ENCODE measurements at places on chromosomes 5 and 9.

- DNase-seq: no peak
Measured at GRCh38 chr5:138192826-138193225, 13.9 kb downstream of the KIF20A start.

- DNase-seq: no peak
Measured at GRCh38 chr9:105884416-105884815, 190.1 kb downstream of the TMEM38B start.

GRCh38 chr5:67774267-67774552 lies 441.3 kb upstream of the PIK3R1 start:
- no peak for DNase-seq

- no peak for DNase-seq
Measured at GRCh38 chr5:135253601-135254178, 145.3 kb downstream of the MACROH2A1 start.

DNA sequence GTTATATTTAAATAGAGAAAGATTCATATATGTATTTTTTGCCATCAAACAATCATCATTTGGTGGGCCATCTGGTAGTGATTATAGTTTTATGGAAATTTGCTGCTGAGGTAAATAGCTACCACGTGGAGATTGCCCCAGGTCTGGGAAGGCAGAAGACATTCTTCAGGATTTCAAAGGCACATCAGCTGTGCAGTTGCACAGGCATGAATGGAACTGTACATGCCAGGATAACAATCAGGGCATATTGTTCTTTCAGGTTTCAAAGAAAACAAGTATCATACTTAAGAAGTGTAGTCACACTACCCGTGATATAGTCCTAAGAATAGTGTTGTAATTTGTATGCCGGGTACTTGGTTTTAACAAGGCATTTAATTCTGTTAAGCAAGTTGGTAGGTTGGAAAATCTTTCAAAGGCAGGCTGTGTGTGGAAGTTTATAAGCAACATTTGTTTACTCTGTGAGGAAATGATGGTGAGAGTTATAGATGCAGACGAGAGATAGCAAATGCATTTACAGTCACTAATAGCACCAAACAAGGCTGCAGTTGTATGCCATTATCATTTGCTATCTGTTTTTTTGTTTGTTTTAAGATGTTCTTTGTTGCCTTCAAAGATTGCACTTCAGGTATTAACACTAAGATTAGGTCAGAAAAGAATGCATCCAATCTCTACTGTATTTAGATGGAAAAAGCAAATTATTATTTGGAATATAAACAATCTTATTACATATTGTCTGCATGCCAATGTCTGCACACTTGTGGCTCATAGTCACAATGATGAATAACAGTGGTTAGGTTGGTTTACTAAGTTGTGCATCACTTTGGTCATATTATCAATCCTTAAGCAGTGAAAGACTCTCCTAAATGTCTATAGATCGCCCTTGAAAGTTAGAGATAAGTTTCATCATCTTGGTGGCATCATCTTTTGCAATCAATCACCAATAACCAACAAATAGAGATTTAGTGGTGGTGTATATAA lies 55.3 kb downstream of the RPS23 start:
- no peak for DNase-seq

GRCh38 chr9:134198791-134199190 lies 34.4 kb upstream of the RNU6ATAC start:
- no peak for DNase-seq

DNA sequence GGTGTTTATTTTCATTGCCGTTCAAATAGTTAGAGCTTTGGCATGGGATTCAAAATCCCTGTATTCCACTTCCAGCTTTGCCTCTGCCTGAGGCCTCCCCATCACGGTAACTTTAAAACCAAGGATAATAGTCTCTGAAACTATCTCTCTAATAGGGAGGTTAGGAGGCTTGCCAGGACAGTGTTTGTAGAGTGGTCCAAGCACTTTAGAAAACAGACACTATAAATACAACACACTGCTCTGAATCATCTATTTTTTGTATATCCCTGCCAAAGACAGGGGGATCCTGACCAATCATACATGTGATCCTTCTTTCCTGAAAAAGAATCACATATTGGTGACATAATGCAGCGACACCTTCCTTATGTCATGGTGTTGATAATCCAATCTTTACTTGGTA lies 326.8 kb downstream of the BNC2 start:
- DNase-seq: no peak

DNA sequence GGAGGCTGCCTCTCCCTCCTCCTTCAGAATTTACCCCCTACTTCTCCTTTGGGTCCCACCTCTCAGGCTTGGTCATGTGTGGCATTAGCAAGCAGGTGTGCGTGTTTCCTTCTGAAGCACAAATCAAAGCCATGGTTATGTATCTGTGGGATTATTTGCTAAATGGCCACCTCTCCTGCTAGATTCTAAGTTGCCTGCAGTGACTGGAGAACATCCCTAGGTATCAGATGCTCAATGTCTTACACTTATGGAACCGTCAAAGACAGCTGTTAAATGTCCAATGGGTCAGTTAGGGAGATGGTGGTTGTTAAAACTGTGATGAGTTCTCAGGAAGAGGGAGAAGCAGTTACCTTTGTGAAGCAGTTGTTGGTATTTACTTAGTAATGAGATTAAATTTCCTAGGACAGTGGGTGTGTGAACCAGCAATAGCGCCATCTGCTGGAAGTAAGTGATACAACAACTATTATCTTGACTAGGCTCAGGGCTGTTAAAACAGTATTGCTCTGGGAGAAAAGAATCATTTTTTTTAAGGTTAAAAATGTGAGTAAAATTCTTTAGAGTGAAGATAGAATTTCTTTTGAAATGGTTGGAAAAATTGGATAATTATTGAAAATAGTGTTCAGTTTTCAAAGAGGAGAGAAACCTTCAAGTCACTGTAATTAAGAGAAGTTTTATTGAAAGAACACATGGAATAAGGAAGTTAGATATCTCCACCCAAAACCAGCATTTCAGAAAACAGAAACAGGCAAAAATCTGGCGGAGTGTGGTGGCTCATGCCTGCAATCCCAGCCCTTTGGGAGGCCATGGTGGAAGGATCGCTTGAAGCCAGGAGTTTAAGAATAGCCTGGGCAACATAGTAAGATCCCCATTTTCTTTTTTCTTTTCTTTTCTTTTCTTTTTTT lies 71.3 kb downstream of the TMC1 start:
- no peak for DNase-seq

- DNase-seq: no peak
Measured at GRCh38 chr5:142303565-142303964, 21.3 kb downstream of the SPRY4 start.

GRCh38 chr5:33362915-33363314 lies 77.8 kb upstream of the TARS1 start:
- no peak for DNase-seq

DNA sequence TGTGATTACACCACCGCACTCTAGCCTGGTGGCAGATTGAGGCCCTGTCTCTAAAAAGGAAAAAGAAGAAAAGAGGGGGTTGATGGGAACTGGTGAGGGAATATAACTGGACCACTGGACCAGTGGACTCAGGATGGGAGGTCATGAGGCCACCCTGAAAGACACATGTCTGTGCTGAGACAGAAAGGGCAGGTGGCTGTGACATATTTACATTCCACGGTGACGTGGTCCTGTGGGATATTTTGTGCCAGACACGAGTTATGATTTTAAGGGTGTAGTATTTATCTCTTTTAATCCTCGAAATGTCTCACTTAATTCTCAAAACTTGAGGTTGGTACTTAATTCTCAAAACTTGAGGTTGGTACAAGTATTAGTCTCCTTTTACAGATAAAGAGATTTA lies 32.9 kb downstream of the LHX2 start:
- DNase-seq: no peak

DNA sequence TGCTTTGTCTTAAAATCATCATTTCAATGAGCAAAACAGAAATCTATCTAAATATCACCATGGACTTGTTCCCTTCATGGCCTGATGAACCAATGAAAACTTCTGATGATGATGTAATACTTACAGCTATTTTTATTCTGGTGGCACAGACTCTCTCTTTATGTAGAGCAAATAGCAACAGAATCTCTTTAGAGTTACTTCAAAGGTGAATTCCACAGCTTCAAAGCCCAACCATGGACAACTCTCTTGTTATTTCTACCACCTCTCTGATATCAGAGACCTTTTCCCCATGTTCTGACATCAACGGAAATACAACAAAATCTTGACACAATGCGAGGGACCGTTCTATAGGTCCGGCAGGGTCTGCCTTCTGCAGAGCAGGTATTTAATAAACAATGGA lies 70.1 kb downstream of the RETREG1 start:
- no peak for DNase-seq

GRCh38 chr9:28747351-28747985 lies 1174.2 kb upstream of the C9orf72 start:
- no peak for DNase-seq

DNA sequence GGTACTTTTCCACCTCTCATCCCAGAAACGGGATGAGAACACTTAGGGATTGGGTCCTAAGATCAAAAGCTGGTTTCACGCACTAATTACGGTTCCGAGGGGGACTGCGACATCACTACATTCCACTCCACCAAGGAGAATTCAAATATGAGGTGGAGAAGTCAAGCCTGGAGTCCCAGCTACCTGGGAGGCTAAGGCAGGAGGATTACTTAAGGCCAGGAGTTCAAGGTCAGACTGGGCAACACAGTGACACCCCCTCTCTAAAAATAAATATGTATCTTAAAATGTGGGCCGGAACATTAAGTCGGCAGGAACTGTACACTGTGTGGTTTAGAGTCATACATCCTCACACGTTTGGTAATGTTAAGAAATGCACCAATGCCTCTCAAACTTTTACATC lies 1.6 kb downstream of the GOLGA2 start:
- no peak for DNase-seq

DNA sequence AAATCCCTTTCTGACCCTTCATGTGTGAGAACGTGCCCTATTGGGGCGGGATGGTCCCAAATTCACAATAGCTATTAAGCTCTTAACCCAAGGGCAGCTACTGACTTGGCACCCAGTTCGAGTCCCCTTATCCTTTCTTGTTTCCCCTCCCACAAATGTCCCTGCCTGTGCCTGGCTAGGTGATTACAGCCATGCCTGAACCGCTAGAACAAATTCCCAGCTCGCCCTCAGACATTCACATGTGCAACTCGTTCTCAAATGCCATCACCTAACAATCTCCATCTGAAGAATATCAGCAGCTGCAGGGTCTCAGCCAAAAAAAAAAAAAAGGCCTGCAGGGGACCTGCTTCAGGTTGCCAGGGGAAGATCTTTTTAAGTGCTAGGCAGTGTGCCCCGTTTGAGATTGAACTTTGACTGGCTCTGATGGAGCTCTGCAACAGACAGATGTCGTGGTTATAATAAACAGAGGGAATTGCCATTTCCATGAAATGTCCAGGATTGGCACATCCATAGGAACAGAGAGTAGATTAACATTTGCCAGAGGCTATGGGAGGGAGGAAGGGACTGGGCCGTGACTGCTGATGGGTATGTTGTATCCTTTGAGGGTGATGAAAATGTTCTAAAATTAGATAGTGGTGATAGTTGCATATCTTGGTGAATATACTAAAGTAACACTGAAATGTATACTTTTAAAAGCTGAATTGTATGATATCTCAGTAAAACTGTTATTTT lies 347.2 kb upstream of the WWC1 start:
- DNase-seq: no peak

DNA sequence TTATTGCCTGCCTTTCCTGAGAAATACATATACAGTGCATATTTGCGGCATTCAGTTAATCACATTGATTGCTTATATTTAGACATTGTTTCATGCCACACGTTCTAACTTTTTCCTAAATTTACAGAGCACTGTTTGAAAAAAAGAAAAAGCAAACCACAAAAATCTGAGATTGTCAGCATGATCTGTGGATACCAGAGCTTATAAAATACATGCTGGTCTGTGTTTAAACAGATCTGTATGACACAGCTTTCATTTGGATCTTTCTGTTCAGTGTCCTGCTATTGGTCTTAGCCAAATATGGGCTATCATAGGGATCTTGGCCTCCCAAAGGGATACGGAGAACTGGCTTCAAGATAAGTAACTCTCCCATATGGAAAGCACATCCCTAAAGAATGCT lies 20.2 kb downstream of the ALDH1A1 start:
- DNase-seq: no peak

DNA sequence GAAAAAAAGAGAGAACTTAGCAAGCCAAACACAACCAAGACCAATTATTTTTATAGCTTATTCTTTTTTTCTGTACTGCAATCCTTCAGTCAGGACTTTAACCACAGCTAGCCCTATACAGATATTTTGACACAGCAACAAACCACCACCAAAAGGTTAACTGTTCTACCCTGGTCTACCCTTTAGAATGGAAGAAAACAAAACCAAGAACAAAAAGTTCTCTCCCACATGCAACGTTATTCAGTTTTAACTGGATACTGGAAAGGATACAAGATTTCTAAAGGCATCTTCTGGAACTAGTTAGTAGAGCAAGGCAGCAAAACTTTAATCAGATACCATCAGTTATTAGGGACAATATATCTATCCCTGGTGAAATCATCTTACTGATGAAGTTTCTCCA lies 32.6 kb downstream of the ECPAS start:
- no peak for DNase-seq

DNA sequence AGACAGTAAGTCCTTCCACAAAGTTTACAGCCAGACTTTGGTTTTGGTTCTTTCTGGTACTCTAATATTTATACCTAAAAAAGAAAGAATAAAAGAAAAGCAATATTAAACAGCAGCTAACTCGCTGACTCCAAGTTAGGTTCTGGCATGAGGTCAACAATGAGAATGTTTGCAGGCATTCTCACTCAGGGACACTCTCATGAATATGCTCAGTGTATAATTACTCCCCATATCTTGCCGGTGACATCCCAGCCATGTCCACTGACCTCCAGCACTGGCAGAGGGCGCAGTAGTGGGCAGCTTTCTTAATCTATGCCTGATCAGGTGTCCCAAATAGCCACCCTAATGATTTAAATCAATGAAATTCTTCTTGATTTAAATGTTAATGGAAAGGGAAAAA lies 151.5 kb downstream of the BNC2 start:
- no peak for DNase-seq

GRCh38 chr9:105959531-105959930 lies 265.2 kb downstream of the TMEM38B start:
- no peak for DNase-seq
